MCF 10A (cell line): ENCODE measurements at places on chromosomes 16 and 17.

DNA sequence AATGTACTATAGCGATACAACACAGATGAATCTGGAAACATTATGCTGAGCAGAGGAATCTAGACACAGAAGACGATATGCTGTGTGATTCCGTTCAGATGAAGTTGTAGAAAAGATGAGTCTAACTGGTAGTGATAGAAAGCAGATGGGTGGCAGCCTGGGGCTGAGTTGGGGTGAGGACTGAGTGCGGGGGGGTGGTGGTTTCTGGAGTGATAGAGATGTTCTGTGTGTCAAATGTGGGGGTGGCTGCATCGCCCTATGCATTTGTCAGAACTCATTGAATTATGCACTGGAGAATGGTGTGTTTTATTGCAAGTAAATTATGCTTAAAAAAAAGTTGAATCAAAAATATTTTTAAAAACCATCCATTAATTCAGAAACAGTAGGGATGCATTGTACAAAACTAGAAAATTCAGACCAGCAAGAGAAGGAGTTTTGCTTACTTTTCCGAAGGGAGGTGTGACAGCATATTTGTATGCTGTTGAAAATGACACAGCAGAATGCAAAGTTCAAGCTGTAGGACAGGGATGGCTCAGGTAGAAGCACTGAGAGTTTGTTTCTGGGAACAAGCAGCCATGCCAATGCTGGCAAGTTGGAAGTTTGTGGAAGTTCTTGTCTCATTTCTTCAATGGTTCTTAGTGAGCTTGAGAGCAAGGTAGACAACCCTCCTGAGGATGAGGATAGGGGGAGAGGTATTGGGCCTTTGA lies 13.0 kb upstream of the DRG2 start:
- no peaks in the 10 kb centered on the region for H3K4me1 ChIP-seq
- H3K27ac ChIP-seq, result no peak overlapping the region
- no peak overlapping the region for H3K4me3 ChIP-seq
- H3K36me3 ChIP-seq, result no peaks in the 10 kb centered on the region
- no peak for DNase-seq
- peaks cover 12% of the 10 kb centered on the region for H3K27me3 ChIP-seq

DNA sequence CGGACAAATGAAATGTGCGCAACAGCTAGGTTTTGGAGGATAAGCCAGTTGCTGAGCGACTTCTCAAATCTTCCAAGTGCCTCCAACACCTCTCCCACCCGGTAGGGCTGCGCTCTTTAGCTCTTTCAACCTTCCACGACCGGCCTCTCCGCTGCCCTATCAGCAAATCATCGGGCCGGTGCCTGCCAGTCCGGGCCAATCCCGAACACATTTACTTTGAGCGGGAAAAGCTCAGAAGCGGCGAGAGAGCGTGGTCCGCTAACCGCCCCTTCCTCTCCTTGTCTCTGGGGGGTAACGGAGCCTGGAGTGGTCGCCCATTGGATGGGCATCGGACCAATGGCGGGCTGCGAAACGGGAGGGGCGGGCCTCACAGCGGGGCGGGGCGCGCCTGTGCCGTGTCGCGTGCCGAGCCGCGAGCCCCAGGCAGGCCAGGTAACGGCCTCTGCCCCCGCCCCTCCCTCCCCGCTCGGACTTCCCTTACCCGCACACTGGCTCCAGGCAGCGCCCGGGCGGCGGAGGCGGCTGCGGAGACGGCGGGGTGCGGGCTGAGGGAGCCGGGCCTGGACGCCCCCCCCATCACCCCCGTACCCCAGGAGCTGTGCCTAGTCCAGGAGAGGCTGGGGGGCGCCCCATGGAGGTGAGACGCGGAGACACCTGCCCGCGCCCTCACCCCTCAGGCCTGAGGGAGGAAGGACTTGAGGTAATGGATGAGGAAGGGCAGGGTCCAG lies at the start of gene MEIOC:
TSS of gene MEIOC (plus strand) at position 486 of the 728 bp plus-strand sequence. CDS start at position 632, 146 bp downstream.
- no peak for DNase-seq
- no peak within 1 kb of the TSS for H3K4me3 ChIP-seq
- no peak within 1 kb of the TSS for H3K27ac ChIP-seq

GRCh38 chr16:75007443-75007842 lies 8.6 kb downstream of the ZNRF1 start:
- H3K4me1 ChIP-seq, result peaks cover 12% of the 10 kb centered on the region
- no peak for DNase-seq
- no peak overlapping the region for H3K4me3 ChIP-seq
- H3K36me3 ChIP-seq, result peaks cover 6% of the 10 kb centered on the region
- H3K27me3 ChIP-seq, result no peaks in the 10 kb centered on the region
- no peak overlapping the region for H3K27ac ChIP-seq

- H3K27me3 ChIP-seq, result no peaks in the 10 kb centered on the region
- DNase-seq, result no peak
- peaks cover 17% of the 10 kb centered on the region for H3K36me3 ChIP-seq
- H3K27ac ChIP-seq, result no peak overlapping the region
- H3K4me1 ChIP-seq, result peaks cover 14% of the 10 kb centered on the region
These were observed 2.0 kb downstream of the TP53I13 start for GRCh38 chr17:29570521-29570920.
